ENCODE measurements at places on chromosomes 5 and 9.

GRCh38 chr9:124332361-124333202 is 74.8 kb downstream of the NEK6 start:
- DNase-seq = no peak

DNA sequence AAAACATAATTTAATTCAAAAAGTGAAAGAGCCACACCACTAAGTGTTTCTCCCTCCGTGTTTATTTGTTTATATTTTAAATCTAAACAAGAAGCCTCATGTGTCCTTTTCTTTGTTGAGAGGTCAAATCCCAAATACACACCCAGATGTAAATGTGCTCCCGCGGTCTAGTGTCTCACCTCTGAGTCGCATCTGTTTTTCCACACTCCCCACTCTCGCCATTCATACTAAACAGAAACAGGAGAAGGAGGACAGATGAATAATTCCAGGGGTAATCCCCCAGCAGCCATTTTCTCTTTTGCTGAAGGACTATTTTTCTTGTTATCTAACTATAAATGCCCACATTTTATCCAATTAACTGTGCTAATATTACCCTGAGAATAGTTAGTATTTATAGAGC is 361.6 kb upstream of the RIOK2 start:
- no peak for DNase-seq

GRCh38 chr9:88221105-88221504 is 82.8 kb upstream of the SPATA31C2 start:
- DNase-seq = no peak

DNA sequence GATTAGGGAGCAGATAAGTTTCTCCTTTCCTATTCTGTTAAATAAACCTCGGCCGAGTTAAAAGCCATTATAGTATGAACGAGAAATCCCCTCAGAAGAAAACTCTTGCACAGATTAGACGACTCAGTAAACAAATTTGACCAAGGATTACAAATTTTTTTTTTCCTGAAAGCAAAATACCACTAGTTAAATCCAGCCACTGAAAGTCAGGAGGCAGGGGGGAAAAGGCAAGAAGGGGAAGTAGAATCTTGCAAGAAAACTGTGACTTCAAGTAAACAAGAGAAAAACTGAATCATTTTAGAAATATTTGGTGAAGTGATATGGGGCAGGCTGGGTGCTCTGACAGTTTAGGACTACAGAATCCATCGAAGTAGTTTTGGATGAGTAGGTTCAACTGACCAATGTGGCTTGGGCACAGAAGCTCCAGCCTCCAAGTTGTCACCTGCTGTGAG is 251.0 kb downstream of the DENND1A start:
- DNase-seq = no peak

DNA sequence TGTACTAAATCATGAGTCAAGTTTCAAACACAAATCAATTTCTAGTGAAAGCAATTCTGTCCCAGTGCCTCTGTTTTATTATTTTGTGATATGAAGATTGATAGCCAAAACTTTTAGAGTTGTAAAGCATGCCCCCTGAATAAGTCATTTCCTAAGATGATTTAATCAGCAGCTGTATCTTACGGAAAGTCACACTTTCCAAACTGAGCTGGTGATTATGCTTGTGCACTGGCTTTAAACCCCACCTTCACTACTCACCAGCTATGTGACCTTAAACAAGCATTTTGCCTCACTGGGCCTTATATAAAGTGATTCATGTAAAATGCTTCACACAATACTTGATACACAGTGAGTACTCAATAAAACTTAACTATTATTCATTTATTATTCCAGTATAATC is 78.1 kb downstream of the EDIL3 start:
- DNase-seq = no peak

DNA sequence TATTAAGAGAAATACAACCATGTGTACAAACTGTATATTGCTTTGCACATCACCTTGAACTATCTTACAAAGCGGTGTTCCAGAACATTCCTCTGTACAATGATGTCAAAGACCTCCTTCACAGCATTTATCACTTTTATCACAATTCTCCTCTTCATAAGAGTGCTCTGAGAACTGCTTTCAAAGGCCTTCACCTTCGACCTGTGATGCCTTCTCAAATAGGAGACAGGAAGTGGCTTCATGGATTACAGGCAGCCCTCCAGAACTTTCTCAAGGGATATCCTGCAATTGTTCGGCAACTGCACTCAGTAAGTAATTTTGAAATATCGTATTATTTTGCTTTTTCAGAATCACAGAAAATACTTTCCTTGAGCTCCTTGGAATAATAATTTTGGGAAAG is 68.0 kb upstream of the IL7R start:
- DNase-seq = no peak

- DNase-seq = no peak
These were observed 188.7 kb upstream of the MRPS30 start for GRCh38 chr5:44619875-44620610.

- DNase-seq = no peak
These were observed 74.5 kb downstream of the HMCN2 start for GRCh38 chr9:130340011-130340410.

DNA sequence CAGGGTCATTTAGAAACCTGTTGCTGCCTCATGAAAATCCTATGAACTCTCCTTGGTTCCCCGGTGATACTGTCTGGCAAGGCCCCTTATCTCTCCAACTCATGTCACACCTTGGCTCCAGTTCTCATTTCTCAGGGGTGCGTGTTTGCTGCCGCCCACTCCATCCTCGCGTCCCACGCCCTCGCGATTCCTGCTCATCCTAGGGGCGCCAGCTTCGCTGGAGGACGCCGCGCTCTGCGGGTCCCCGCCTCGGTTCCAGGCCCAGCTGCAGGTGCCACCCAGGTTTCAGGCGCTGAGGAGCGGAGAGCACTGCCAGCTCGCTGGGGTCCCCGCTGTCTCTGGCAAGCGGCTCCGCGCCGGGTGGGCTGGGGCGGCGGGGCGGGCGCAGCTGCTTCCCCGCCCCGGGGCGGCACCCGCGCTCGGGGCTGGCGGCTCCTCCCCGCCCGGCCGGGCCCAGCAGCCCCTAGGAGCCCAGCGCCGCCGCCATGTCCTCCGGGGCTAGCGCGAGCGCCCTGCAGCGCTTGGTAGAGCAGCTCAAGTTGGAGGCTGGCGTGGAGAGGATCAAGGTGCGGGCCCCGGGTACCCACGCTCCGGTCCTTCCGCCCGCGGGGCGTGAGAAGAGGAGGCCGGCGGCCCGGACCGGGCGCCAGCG is at the start of gene GNG10:
GNG10 (plus strand) TSS at position 456 of the 652 bp plus-strand sequence; CDS start at position 486, 30 bp downstream.
- DNase-seq = no peak

DNA sequence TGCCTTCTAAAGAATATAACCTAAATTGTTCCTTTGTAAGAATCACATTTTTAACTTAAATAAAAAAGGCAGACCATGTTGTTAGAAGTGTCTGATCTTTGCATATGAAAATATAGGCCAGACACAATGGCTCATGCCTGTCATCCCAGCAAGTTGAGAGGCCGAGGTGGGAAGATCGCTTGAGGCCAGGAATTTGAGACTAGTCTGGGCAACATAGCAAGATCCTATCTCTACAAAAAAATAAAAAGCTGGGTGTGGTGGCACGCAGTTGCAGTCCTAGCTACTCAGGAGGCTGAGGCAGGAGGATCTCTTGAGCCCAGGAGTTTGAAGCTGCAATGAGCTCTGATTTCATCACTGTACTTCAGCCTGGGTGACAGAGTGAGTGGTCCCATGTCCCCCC is 37.3 kb downstream of the TRIO start:
- DNase-seq = no peak

- DNase-seq = no peak
These were observed 368 bp upstream of the CCDC180 start for GRCh38 chr9:97307091-97307490.

- no peak for DNase-seq
These were observed 43.5 kb downstream of the SEMA6A start for GRCh38 chr5:116531117-116531516.

GRCh38 chr9:69036799-69037198 is 1.2 kb downstream of the FXN start:
- DNase-seq = no peak

- DNase-seq = no peak
These were observed 140.8 kb upstream of the TBC1D2 start for GRCh38 chr9:98396236-98396635.

DNA sequence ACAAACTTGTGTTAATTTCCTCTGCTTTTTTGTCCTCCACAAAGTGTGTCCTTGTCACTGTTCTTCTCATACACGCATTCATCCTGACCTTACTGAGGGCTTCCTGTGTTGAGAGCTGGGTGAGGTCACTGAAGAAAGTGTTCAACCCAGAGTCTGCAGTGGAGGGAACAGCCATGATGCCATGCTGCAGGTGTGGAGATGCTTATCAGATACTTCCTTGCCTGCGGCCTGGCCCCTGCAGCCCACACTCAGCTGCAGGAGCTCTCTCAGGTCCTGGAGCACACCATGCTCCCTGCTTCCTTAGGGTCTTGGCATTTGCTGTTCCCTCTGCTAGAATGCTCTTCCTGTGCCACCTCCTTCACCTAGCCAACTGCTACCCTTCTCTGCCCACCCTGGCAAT is 108.1 kb upstream of the SPRY4 start:
- no peak for DNase-seq

DNA sequence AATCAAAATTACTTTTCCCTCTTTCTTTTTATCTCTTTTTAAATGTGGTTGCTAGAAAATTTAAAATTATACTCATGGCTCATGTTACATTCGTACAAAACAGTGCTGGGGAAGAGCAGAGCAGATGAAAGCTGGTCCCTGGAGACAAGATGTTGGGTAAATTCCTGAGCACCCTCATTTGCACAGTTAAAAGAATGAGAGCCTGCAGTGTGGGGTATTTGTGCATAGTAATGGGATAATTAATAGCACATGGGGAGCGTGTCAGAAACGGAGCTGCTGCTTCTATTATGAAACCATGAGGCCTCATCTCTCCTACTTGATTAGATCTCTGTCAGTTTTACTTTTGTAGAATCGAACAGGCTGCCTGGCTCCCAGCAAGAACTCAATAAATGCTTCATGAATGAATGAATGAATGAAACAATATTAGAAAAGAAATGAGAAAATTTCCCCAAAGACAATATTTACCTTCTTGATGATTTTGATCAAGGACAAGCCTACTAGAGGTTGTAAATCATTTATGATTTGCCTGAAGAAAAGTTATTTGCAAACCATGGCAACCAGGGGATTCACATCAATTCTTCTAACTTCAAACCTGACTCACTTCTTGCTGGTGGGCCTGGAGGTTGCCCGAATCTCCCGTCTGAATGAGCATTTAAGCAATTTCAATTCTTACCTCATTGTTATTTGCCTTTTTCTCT is 177.2 kb upstream of the TUT7 start:
- peak; percentile 34 for DNase-seq

DNA sequence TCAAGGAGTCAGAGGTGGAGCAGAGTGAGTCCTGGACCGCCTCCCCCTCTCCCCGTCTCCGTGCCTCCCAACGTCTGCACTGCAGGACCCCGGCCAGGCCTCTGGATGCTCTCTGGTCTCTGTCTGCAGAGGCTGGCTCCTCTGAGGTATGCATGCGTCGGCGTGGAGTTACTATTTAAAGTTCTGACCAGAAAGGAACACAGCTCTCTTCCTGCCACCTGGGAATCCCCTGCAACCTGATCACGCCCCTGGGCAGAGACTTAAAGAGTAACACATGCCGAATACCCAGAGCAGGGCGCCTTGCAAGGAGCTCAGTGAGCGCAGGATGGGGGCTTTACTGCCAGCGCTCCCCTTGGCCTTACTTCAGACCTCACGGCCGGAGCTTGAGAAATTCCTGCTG is 16.0 kb downstream of the ANXA6 start:
- no peak for DNase-seq

All from AG04449 (cell line).